ENCODE measurements at places on chromosomes 6 and 20. TPM values are rescaled to one million over a fixed set of nuclear protein-coding genes. Genes with fewer than 3 reads are reported as not detected.

The ZFAND3 gene
- total RNA-seq, result 20.8 TPM

The SLC16A10 gene
- total RNA-seq, result 59.4 TPM

The IYD gene
- under 0.01 TPM for total RNA-seq

The TTBK1 gene
- total RNA-seq, result 0.33 TPM

The CNR1 gene
- 6.6 TPM for total RNA-seq

The EFCAB8 gene
- total RNA-seq, result not detected

The SYCP2 gene
- 3.6 TPM for total RNA-seq

The DLL1 gene
- 13.2 TPM for total RNA-seq

The GPLD1 gene
- 0.66 TPM for total RNA-seq

The FERMT1 gene
- total RNA-seq, result 5.7 TPM

The ZC2HC1B gene
- not detected for total RNA-seq

The IMPG1 gene
- total RNA-seq, result not detected

The TTK gene
- not detected for total RNA-seq

The TCF19 gene
- 1.8 TPM for total RNA-seq

The FAM184A gene
- total RNA-seq, result 6.5 TPM

The FHL5 gene
- total RNA-seq, result 4.9 TPM

The GPX5 gene
- not detected for total RNA-seq

The KHDC1 gene
- 3.0 TPM for total RNA-seq

The ENPP1 gene
- total RNA-seq, result 16.2 TPM

The AKAP12 gene
- total RNA-seq, result 49.1 TPM

The PBOV1 gene
- total RNA-seq, result not detected

The SLC17A3 gene
- not detected for total RNA-seq

The FKBP1C gene
- not detected for total RNA-seq

The SPAG4 gene
- 17.9 TPM for total RNA-seq

The ADGRB3 gene
- 1.3 TPM for total RNA-seq

The SOBP gene
- total RNA-seq, result 3.1 TPM

The ALDH5A1 gene
- total RNA-seq, result 8.2 TPM

The C6orf163 gene
- total RNA-seq, result 4.9 TPM

The FAM209B gene
- total RNA-seq, result not detected

The THEMIS gene
- total RNA-seq, result 0.52 TPM

The TRDN gene
- total RNA-seq, result not detected

The MYL9 gene
- 16.9 TPM for total RNA-seq

The ZHX3 gene
- total RNA-seq, result 10.9 TPM

The SLC35D3 gene
- total RNA-seq, result not detected

The LINC00237 gene
- not detected for total RNA-seq

The MAS1 gene
- total RNA-seq, result not detected

The EMILIN3 gene
- not detected for total RNA-seq

The GNRH2 gene
- not detected for total RNA-seq

The HTR1E gene
- total RNA-seq, result not detected

Measured in body of pancreas (tissue), 4 donors.